ENCODE measurements at places on chromosomes 7 and 10. TPM values are rescaled to one million over a fixed set of nuclear protein-coding genes. Genes with fewer than 3 reads are reported as not detected.

Gene ANKRD22
- 0.45 TPM for total RNA-seq

Gene UNCX
- not detected for total RNA-seq

Gene PTF1A
- not detected for total RNA-seq

Gene FAM24B
- 9.3 TPM for total RNA-seq

Gene FKBP6
- total RNA-seq: not detected

Gene LIPF
- not detected for total RNA-seq

Gene SPDYE5
- total RNA-seq: not detected

Gene PTPRN2
- 7.0 TPM for total RNA-seq

DNA sequence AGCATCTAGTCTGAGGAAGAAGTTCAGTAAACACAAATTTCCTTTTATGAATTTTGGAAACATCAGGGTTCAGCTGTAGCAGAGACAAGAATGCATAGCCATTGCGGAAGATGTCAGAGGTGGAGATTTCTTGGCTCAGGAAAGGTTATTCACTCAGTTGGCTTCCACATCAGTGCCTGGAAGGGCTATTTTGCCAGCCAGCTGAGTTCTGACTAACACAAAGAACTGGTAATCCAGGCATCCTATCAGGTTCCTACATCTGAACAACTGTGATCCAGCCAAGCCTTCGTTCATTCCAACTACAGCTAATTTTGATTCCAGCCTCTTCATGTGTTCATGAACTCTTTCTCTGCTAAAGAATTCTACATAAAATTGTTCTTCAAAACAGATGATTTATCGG, 965.6 kb downstream of the XPNPEP1 start:
- no peak for DNase-seq
- no peaks in the 10 kb centered on the region for H3K27me3 ChIP-seq
- H3K4me1 ChIP-seq: no peaks in the 10 kb centered on the region
- H3K36me3 ChIP-seq: no peaks in the 10 kb centered on the region

DNA sequence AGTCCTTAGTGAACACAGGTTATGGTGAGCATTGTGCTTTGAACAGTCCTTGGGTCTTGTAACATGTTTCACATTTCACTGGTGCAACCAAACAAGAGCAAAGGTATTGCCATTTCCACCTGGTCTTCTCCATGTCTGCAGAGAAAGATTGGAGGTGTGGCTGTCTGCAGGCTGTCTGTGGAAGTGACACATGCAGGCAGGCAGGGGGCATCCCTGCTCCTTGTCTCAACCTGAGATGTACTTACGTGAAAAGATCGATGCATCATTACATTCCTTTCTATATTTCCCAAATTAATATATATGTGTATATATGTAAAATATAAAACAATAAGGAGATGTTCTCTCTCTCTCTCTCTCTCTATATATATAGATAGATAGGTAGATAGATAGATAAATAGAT, 54.3 kb downstream of the LRRC18 start:
- H3K27ac ChIP-seq: no peak overlapping the region
- H3K4me3 ChIP-seq: no peak overlapping the region
- no peak for DNase-seq
- no peaks in the 10 kb centered on the region for H3K4me1 ChIP-seq
- H3K27me3 ChIP-seq: peaks cover 3% of the 10 kb centered on the region

- peaks cover 59% of the 10 kb centered on the region for H3K36me3 ChIP-seq
- DNase-seq: no peak
- no peak overlapping the region for H3K4me3 ChIP-seq
- H3K27me3 ChIP-seq: no peaks in the 10 kb centered on the region
- H3K4me1 ChIP-seq: peaks cover 2% of the 10 kb centered on the region
Measured at GRCh38 chr7:131336956-131337355, 9.3 kb downstream of the MKLN1 start.

DNA sequence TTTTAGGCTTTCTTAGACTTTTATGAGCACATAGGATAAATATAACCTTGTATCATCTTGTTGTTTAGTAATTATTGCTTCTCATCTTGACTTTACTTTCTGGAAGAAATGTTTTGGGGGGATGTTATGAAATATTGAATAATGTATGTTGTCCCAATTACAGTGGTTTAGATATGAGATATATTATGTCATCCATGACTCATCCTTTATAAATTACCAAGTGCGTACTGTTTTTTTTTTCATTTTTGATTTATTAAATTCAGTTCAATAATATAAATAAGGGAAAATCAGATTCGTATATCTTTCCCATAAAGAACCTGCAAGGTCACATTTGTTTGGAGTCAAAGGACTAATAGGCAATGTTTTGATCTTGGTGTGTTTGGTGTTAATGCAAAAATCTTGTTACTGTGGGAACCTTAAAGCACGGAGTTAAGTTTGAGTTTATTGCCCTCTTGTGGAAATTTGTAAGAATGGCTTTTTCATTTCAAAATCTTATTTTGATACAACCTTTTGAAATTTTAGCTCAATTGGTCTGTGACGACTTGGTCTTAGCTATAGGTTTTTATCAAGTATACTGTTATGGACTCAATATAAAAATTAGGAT, 108.6 kb downstream of the SRI start:
- no peak overlapping the region for H3K4me3 ChIP-seq
- no peak for DNase-seq
- no peaks in the 10 kb centered on the region for H3K27me3 ChIP-seq
- H3K27ac ChIP-seq: no peak overlapping the region
- H3K4me1 ChIP-seq: no peaks in the 10 kb centered on the region

- no peaks in the 10 kb centered on the region for H3K36me3 ChIP-seq
- peak overlapping the region; percentile 98 for H3K4me3 ChIP-seq
- no peak overlapping the region for H3K27ac ChIP-seq
- H3K4me1 ChIP-seq: peaks cover 20% of the 10 kb centered on the region
- DNase-seq: no peak
- H3K27me3 ChIP-seq: no peaks in the 10 kb centered on the region
Measured at GRCh38 chr10:97633921-97634320, 621 bp upstream of the MORN4 start.

DNA sequence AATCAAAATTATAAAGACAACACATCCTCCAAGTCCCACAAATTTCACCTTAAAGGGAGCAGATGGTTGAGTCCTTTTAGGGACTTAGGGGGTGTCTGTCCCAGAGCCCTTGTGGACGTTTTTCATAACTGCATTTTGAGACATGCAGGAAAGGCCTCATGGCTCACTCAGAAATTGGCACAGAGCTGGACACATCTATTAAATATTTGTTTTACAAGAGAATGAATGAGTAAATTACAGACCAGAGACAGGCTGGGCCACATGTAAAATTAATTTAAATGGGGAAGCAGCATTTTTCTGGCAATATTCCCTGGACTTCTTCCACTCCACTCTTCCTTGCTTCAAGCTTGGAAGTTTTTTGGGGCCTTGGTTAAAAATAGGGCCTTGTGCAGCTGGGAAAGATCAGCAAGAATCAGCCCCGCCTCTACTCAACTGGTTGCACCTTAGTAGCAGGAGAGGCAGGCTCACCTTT, 20.0 kb downstream of the LAMB1 start:
- H3K27ac ChIP-seq: no peak overlapping the region
- H3K4me1 ChIP-seq: no peaks in the 10 kb centered on the region
- no peak for DNase-seq

DNA sequence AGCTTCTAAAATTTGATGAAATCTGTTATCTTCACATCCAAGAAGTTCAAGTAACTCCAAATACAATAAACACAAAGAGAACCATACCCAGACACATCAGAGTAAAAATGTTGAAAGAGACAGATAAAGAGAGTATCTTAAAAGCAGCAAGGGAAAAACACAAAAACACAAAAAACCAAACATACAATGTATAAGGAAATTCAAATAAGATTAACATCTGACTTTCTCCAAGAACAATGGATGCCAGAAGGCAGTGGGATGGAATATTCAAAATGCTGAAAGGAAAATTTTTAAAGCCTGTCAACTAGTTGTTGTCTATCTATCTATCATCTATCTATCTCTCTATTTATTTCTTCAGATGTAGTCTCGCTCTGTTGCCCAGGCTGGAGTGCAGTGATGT, 72.4 kb upstream of the MKLN1 start:
- H3K36me3 ChIP-seq: peaks cover 5% of the 10 kb centered on the region
- H3K4me3 ChIP-seq: no peak overlapping the region
- H3K27me3 ChIP-seq: peaks cover 13% of the 10 kb centered on the region
- DNase-seq: no peak
- no peak overlapping the region for H3K27ac ChIP-seq
- H3K4me1 ChIP-seq: no peaks in the 10 kb centered on the region

DNA sequence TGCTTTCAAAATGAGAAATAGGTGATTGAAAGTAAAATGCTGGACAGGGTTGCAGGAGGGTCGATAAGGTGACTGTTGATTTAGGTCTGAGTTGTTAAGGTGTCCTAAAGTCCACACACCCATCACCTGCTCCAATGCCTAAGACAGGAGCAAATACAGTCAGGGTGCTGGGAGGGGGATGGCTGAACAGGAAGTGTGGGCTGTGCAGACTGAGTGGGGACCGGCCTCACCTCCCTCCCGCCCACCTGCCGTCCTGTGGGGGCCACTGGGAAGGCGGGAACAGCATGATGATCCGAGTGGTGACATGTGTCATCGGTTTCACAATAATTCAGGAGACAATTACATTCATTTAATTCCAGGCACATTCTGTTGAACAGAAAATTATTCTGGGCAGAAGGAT, 260.8 kb downstream of the DNAJB6 start:
- no peak for DNase-seq
- H3K4me3 ChIP-seq: no peak overlapping the region
- peaks cover 7% of the 10 kb centered on the region for H3K27me3 ChIP-seq
- no peaks in the 10 kb centered on the region for H3K36me3 ChIP-seq
- H3K4me1 ChIP-seq: no peaks in the 10 kb centered on the region
- H3K27ac ChIP-seq: no peak overlapping the region

- peaks cover 6% of the 10 kb centered on the region for H3K4me1 ChIP-seq
- peaks cover 1% of the 10 kb centered on the region for H3K36me3 ChIP-seq
- no peak overlapping the region for H3K27ac ChIP-seq
- peaks cover 2% of the 10 kb centered on the region for H3K27me3 ChIP-seq
- DNase-seq: no peak
Measured at GRCh38 chr7:66500087-66500486, 128.6 kb upstream of the KCTD7 start.

- no peak for DNase-seq
- H3K27me3 ChIP-seq: no peaks in the 10 kb centered on the region
- no peak overlapping the region for H3K4me3 ChIP-seq
- H3K27ac ChIP-seq: no peak overlapping the region
- H3K36me3 ChIP-seq: no peaks in the 10 kb centered on the region
- no peaks in the 10 kb centered on the region for H3K4me1 ChIP-seq
Measured at GRCh38 chr7:1809601-1810258, 139.7 kb downstream of the ELFN1 start.

DNA sequence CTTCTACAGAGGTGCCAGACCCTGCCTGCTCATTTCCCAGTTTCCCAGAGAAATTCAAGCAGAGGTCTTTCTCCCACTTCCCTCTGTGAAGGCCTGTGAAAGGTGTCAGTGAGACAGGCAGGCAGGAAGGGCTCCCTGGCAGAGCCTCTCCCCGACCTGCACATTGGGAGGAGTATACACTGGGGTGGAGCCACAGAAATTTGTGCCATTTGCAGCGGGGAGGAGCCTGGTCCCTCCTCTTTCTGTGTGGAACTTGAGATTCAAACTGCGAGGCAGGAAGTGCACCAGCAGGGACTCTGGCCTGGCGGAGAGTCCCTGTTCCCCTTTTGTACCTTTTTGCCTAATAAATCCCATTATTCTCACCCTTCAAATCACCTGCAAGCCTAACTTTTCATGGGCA, 54.6 kb upstream of the OPN4 start:
- no peak overlapping the region for H3K27ac ChIP-seq
- H3K27me3 ChIP-seq: peaks cover 7% of the 10 kb centered on the region
- H3K4me3 ChIP-seq: no peak overlapping the region
- no peaks in the 10 kb centered on the region for H3K4me1 ChIP-seq
- peak; percentile 30 for DNase-seq

DNA sequence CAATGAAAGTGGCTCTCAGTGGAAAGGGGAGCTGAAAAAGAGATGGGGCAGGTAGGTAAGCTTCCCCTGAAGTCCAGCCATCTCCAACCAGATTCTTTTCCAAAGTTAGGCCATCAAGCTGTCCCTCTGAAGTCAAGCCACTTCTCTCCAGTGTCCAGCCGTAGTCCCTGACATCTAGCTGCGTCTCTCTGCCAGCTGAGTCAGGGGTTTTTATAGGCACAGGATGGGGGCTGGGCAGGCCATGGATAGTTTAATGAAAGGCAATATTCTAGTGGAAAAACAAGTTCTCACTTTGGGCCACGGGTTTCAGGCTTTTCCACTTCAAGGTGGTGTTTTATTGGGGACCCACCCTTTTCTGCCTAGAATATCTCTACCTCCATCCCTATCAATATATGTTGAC, 36.8 kb downstream of the AVL9 start:
- no peak overlapping the region for H3K4me3 ChIP-seq
- H3K27me3 ChIP-seq: no peaks in the 10 kb centered on the region
- H3K27ac ChIP-seq: no peak overlapping the region

- H3K4me3 ChIP-seq: no peak overlapping the region
- no peaks in the 10 kb centered on the region for H3K4me1 ChIP-seq
- H3K27me3 ChIP-seq: no peaks in the 10 kb centered on the region
- H3K27ac ChIP-seq: no peak overlapping the region
- no peak for DNase-seq
- H3K36me3 ChIP-seq: no peaks in the 10 kb centered on the region
Measured at GRCh38 chr7:79787096-79787495, 333.6 kb upstream of the MAGI2 start.

DNA sequence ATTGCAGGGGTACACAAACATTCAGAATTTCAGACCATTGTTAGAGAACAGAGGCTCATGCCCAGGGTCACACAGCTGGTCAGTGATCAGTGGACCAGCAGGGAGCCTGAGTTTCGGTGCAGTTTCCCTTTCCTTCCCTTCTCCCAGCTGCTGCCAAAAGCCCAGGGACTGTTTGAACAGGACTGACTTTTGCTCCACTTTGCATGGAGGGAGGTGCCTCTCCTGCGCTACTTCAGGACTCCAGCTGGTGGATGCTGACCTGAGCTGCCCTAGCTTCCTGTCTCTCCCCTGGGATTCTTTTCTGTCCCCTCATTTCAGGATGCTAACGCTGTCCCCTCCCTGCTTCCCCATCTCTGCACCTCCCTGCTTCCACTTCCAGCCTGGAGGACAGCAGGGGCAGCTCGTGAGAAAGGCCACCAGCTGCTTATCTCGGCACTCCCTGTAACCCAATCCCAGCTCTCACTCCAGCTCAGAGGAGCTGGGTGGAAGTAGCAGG, 14.5 kb downstream of the SH2D4B start:
- peak; percentile 4 for DNase-seq
- H3K27me3 ChIP-seq: peaks cover 10% of the 10 kb centered on the region
- H3K27ac ChIP-seq: no peak overlapping the region

- H3K4me1 ChIP-seq: peaks cover 34% of the 10 kb centered on the region
- H3K36me3 ChIP-seq: peaks cover 82% of the 10 kb centered on the region
Measured at GRCh38 chr7:150520145-150520544, 5.5 kb downstream of the GIMAP7 start.

- DNase-seq: no peak
- no peak overlapping the region for H3K27ac ChIP-seq
Measured at GRCh38 chr7:26286157-26286556, 5.5 kb upstream of the SNX10 start.

GRCh38 chr10:121597504-121598262, 561 bp downstream of the FGFR2 start:
- H3K36me3 ChIP-seq: peaks cover 2% of the 10 kb centered on the region
- H3K27me3 ChIP-seq: peaks cover 52% of the 10 kb centered on the region
- DNase-seq: no peak
- H3K4me3 ChIP-seq: no peak overlapping the region
- no peak overlapping the region for H3K27ac ChIP-seq
- H3K4me1 ChIP-seq: peaks cover 5% of the 10 kb centered on the region
